ENCODE measurements at places on chromosomes 7 and 10.

DNA sequence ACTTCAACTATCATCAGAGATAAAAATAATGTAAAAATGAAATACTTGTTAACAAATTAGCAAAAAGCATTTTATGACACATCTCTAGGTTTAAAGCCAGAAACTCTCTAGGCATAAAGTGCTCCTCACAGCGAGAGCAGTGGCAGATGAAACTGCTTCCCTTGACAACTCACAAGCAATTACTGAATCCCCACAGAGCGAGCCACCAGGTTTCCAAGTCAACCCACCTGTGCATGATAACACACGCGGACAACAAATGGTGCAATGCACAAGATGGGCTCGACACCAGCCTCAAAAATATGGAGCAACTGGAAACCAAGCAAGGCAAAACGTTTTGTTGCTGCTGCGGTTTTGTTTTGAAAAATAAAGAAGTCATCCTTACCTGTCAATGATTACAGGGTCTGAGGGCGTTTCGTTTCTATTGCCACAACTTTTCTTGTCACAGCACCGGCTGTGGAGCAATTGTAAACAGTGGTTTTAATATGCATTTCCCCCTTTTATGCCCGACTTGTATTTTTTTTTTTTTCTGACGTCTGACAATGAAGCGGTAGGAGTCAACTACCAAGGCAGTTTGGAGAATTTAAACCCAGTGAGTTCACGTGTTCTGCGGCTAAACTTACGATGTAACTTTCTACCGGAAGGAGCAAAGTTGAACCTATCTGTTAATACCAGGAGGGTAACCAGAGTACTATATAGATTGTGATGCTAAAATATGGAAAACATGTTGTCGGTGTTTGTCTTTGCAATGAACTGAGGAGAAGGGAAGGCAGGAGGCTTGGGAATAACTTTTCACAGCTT is 7.0 kb downstream of the EBF3 start:
- no peak for DNase-seq

- DNase-seq: no peak
These were observed 199.5 kb downstream of the INHBA start for GRCh38 chr7:41503438-41503837.

DNA sequence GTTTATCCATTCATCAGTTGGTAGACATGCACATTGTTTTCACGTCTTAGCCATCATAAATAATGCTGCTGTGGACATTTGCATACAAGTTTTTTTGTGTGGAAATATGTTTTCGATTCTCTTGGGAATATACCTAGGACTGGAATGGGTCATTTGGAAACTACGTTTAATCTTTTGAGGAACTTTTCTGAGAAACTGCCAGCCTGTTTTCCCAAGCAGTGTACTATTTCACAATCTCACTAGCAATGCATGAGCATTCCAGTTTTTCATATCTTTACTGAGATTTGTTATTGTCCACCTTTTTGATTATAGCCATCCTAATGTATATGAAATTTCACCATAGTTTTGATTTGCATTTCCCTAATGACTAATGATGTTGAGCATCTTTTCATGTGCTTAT is 95.7 kb upstream of the JAZF1 start:
- no peak for DNase-seq

DNA sequence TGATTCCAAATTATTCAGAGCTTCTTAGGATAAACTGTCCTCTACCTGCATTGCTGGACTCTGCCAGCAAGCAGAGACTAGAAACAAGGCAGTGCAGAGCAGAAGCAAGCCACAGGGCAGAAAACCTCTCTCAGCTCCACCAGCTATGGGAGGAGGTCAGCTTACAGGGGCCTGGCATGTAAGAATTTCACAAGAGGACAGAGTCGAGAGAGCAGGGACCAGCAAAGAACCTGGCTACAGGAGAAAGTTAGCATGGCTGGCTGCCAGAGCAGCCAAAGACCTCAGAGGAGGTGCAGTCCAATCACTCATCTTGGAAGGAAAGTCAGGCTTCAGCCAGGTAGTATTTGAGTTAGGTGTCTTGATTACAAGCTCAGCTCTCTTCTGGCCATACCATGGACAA is 62.9 kb downstream of the ENO4 start:
- no peak for DNase-seq

GRCh38 chr10:132146941-132147915 is 39.5 kb upstream of the DPYSL4 start:
- no peak for DNase-seq

- no peak for DNase-seq
These were observed 39.5 kb downstream of the SNX10 start for GRCh38 chr7:26331113-26331512.

- DNase-seq: no peak
These were observed 415.1 kb downstream of the PAXIP1 start for GRCh38 chr7:154587792-154588191.

DNA sequence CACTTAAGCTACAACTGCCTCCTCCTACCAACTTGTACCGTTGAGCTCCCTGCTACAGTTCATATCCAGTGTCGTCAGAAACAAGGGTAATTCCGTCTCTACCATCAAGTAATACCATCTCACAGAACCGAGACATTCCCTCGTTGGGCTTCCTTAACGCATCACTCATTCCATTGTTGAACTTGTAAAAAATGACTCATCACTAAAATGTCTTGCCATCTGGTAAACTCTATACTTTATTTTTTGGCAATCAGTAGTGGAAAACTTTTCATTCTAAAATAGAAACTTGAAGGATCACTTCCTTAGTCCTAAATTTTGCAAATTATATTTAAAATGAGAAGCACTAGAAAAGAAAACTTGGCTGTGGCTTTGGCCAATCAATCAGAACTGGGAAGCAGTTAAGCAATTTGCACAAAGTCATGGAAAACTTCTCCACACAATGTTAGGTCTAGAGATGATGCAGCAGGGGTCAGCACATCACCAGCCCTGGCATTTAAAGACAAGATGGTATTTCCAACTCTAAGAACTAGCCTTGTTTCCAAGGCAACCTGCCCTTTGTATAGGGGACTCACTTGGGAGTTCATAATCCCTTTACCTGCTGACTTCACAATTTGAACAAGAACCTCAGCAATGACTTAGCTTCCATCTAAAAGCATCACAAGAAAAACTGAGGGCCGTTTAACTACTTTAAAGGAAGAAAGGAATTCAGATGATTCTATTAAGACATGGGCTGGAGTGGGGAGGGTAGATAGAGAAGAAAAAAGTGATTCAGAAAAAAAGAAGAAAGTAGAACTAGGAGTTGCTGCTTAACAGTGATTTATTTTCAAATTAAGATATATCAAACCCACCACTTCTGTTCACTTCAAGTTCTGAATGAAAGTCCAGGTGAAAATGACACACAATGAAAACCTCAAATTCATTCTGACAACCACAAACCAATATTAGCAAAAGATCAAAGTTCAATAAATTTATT is 288.1 kb downstream of the PARD3 start:
- no peak for DNase-seq

DNA sequence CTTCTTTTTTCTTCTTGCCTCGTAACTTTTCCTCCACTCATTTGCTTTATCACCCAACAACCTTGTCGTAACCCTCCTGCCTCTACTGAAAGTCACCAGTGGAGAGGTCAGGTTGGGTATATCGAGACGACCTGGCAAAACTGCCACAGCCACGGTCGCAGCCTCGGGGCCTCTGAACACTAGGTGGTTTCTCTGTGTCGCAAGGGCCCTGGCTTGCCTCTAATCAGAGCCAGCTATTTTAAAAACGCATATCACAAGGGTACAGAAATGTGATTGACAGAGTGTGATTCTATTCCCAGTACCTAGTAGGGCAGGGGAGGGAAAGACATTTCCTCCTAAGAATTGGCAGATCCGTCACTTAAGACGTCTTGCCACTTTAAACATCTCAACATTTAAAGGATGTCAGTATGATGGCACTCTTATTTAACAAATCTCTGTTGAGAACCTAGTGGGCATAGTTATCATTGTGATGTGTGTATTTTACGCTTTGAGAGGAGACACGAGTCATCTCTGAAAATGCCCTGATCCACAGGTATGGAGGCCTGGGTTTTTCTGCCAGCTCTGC is 197.5 kb downstream of the ARHGAP21 start:
- DNase-seq: no peak

- DNase-seq: no peak
These were observed 72.4 kb downstream of the LMBR1 start for GRCh38 chr7:156820445-156821063.

GRCh38 chr7:132430041-132430855 is 146.0 kb downstream of the PLXNA4 start:
- no peak for DNase-seq

DNA sequence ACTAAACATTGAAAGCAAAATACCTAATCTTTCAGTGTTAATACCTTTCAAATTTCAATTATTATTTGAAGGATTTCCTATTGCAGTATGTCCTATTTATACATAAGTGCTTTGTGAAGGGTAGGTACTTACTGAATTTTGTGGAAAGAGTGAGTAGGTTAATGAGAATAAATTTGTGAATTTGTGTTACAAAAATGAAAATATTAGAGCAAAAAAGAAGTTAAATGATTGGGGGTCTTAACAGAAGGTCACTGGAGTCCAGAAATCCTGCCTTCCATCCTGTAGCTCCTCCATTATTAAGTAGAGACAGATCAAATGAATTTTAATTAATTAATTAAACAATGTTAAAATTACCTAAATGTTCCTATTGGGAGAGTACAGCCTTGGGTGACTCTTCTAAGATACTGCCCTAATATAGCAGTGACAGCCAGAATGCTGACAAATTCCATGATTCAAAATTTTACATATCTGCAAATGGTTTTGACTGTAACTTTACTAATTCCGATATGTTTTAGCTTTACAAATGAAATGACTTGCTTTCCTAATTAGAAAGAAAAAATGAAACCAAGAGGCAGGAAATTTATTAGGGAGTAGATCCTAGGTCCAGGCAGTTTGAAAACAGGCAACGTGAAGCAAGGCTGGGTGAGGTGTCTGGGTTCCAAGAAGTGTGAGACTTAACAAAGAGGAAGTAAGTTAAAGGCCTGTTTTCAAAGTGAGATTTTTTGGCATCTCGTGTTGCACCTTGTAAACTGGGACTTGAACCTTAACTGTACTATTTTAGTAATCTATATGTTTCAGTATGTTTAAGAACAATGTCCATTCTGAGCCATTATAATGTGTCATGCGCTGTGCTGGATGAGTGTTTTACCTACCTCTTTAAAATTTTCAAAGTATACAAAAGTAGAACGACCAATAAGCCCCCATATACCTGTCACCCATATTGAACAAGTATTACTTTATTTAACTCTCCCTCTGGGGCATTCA is 1.5 kb downstream of the PIK3CG start:
- no peak for DNase-seq

GRCh38 chr10:7130191-7130911 is 280.5 kb downstream of the SFMBT2 start:
- DNase-seq: no peak

- no peak for DNase-seq
These were observed 105.7 kb downstream of the ELAPOR2 start for GRCh38 chr7:86953653-86954336.

- no peak for DNase-seq
These were observed 10.5 kb downstream of the ST8SIA6 start for GRCh38 chr10:17443707-17444387.

DNA sequence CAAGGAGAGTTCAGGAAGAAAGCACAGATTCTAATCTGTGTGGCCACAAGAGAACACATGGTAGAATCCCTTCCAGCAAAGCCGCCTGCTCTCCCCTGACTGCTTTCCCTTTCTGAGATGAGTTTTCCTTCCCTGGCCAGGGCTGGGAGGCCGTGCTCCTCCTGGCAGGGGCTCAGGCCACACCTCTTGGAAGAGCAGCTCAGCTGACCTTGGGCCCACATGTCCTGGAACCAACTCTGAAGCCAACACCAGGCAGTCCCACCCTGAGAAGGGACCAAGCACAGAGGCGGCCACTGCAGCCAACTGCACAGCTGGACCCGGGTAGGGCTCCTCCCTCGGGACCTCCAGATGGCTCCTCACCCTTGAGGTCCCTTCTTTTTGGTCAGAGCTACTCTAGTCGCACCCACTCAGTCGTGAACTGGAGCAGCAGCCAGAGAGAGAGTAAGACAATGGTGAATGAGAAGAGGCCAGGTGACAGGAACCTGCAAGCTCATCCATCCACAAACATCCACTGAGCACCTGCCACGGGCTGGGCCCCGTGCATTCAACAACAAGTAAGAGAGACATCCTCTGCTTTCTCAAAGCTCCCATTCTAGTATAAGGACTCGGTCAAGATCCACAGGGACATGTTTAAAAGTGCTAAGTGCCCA is 40.3 kb downstream of the FAM53B start:
- no peak for DNase-seq

DNA sequence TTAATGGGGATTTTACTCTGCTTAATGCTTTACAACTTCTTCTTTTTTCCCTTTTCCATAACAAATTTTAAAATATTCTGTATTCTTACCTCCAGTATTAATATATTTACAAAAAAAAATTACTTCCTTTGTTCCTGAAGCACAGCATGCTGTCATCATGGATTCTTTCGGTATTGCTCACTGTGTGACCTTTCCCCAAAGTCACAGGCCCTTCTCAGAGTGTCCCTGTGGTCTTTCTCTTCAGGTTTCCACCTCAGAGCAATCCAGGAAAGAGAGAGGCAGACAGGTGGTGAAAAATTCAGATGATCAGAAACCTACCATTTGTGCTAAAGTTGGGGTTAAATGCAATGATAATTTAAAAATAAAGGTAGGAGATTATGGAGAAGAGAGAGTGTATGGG is 13.0 kb downstream of the AOAH start:
- DNase-seq: no peak

DNA sequence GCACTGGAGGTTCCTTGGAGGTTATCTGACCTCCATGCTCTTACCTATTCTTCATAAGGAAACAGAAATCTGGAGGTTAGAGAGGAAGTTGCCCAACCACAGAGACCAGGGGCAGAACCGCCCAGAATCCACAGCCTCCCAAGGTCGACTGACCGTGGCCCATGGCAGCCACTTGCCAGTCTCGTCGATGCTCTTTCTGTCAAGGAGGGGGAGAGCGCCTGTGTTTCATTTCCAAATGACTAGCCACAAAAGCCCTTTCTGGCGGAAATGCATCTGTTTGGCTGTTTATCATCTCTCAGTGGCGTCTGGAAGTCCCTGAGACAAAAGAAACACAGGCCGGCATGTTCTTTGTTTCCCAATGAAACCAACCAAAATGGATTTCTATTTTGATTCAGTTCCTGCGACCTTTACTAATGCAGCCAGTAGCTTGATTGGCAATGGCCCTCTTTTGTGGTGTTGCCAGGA is 2.9 kb downstream of the RAMP3 start:
- DNase-seq: no peak

DNA sequence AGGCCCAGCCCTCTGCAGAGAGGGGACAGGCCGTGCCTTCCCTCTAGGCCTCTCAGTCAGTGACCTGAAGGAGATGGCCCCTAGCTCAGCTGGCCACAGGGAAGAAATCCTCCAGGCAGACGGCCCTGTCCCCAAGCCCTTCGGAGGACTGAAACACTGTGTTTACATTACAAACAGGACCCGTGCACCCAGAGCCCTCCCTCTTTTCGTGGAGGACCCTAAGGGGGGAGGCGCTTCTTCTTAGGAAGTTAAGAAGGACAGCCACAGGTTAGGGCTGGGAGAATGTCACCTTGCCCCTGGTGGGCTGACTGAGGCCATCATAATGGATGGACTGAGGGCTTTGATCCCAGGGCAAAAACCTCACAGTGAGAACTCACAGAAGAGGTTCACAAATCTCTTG is 154.9 kb downstream of the SLIT1 start:
- no peak for DNase-seq

GRCh38 chr10:31757386-31757791 is 171.2 kb downstream of the ARHGAP12 start:
- DNase-seq: no peak

- no peak for DNase-seq
These were observed 229.8 kb upstream of the LRRN3 start for GRCh38 chr7:110861163-110861562.

Measured in stimulated activated CD4-positive, alpha-beta T cell treated with anti-CD3 and anti-CD28 coated beads, TNF-alpha, amount 100 ng/mL, for 24 hours (primary cell).